Hair follicular keratinocyte (primary cell): ENCODE measurements at places on chromosomes 1 and 21. TPM values are rescaled to one million over a fixed set of nuclear protein-coding genes. Genes with fewer than 3 reads are reported as not detected.

The TMEM240 gene
- total RNA-seq: not detected in 2 replicates

The RGS13 gene
- total RNA-seq: not detected in 2 replicates

The E2F2 gene
- 0.08 and 0.23 TPM in 2 replicates for total RNA-seq

The RORC gene
- total RNA-seq: 0.16 TPM in 1 of 2 replicates, not detected in the other

The ARHGAP30 gene
- not detected in 2 replicates for total RNA-seq

The AMY2B gene
- total RNA-seq: 0.34 and 0.86 TPM in 2 replicates

The CD1B gene
- total RNA-seq: not detected in 2 replicates

The ANKRD65 gene
- 4.9 and 5.8 TPM in 2 replicates for total RNA-seq

The S100A12 gene
- total RNA-seq: 0.49 and 1.7 TPM in 2 replicates

The S100A7A gene
- under 0.01 TPM in 1 of 2 replicates, not detected in the other for total RNA-seq

The COL8A2 gene
- total RNA-seq: 4.8 and 11.9 TPM in 2 replicates

The CNR2 gene
- total RNA-seq: not detected in 2 replicates

The CKS1B gene
- total RNA-seq: 140 and 300 TPM in 2 replicates

The GPR61 gene
- total RNA-seq: not detected in 2 replicates

The TRAF3IP3 gene
- total RNA-seq: 0.11 and 1.5 TPM in 2 replicates

The USP25 gene
- 16.0 and 25.0 TPM in 2 replicates for total RNA-seq

The MANEAL gene
- total RNA-seq: 0.15 and 0.78 TPM in 2 replicates
